ENCODE measurements at places on chromosomes 11 and 22.

DNA sequence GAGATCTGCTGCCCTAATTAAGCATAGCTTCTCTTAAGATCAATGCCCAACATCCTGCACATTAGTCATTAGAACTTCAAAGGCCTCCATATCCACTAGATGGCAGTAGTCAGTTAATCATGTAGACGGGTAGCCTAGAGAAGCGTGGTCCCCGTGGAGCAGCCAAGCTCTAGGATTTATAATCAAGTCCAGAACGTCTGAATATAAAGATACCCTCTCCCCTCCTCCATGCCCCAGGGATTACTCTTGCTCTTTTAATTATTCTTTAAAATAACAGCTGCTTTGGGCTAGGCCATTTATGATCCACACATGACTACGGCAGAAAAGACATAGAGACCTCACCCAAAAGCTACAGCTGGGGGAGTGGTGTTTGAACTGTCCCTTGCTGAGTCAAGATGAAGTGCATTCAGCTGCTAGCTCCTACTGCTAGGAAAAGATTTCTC is 327.6 kb upstream of the PLET1 start:
- DNase-seq = peak; percentile 33

DNA sequence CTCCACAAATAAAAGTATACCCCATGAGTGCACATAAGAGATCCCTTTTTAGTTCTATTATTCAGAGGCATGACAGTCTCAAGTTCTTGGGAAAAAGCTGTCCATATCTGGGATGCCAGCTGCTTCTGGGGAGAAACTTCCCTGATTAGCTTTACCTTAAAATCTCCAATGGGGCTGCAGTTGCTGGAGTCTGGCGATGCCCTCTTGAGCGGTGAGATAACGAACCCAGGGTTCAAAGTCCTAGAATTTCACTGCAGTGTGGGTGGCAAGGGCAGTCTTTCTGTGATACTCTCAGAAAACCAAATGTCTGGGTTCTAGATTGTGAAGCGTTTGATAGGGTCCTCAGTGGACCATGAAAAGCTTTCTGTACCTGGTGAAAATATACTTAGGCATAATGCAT is 7.4 kb upstream of the PRR33 start:
- no peak for DNase-seq

DNA sequence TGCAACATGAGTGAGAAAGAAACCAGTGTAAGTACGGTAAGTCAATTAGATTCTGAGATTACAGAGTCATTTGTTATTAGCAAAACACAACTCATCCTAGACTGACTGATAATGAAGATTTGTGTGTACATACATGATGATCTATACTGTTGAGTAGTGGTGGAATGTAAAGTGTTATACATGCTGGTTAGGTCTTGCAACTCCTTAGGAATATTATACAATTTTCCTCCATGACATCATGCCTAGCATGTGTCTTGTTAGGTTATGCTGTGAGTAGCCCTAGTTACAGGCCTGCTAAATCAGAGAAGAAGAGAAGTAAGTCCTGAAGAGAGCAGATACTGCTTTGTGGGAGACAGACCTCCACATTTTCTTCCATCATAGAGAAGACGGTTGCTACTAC is 880.6 kb downstream of the LUZP2 start:
- DNase-seq = no peak

- peak; percentile 1 for DNase-seq
Observed at GRCh38 chr11:2518111-2518982, 73.5 kb downstream of the KCNQ1 start.

DNA sequence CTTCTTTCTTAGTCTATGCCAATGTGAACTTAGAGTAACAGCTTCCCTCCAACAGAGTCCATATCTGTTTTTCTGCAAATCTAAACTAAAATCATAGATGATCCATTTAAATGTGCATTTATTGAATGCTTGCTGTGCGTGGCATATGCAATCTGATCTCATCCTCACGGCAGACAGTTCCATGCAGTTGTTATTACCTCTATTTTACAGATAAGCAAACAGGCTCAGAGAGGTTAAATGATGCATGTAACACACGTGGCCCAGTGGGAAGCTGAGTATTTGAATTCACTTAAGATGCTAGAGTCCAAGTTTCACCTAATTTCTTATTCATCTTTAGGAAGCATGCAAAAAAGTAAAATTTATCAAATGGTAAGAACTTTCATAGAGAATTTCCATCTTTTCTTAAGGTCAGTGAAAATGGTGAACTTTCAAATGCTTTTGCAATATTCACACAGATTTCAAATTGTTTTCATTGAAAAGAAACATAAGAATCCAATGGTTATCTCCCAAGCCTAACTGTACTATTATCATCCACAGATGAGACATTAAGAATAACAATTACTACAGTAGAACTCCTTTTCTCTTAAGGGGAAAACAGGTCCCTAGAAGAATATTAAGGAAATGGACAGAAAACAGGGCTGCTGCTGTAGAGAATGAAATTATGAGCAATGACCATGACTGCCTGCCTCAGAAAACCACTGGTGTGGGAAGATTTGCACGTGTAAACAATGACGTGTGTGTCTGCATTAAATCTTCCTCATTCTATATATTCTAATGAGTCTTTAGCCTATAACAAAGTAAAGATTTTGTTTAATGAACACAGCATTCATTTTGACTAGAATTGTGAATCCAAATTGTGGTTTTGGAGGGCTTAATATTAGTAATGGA is 1171.3 kb downstream of the LRRC4C start:
- no peak for DNase-seq

- DNase-seq = no peak
Observed at GRCh38 chr11:108368134-108368533, 99.2 kb downstream of the C11orf65 start.

DNA sequence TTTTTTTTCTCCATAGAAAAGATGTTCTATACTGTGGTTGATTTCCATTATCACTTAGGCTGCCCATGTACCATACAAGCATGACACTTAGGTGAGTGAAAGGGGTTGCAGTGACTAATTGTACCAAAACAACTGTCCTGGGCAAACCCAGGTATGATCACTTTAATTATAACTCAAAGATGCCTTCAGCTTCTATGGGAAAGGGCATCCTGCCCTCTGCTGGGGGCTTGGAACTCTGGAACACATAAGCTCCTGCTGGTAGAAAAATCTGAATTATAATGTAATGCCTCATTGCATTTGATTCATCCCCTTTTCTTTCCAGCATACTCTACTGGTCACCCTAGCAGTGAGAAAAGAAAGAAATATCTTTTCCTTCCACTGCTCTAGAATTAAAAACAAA is 206.3 kb downstream of the DDX10 start:
- DNase-seq = no peak

- DNase-seq = no peak
Observed at GRCh38 chr22:46526244-46526839, 11.1 kb downstream of the CELSR1 start.

DNA sequence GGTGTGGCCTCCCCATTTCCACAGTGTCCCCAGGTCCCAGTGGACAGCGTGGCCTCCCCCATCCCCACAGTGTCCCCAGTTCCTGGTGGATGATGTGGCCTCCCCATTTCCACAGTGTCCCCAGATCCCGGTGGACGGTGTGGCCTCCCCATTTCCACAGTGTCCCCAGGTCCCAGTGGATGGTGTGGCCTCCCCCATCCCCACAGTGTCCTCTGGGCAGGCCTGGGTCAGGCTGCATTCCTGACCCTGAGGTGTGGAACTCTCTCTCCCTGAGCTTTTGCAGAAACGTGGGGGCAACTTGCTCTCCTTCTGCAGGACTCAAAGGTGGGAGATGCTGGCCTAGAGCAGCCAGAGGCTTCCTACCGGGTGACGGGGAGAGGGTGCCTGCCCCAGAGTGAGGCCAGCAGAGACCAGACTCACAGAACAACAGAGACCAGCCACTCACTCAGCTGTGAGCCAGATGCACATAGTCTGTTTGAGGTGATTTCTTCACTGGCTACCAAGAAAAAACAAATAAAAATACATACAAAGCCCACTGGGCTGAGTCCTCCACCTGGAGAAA is 85.8 kb upstream of the FGF3 start:
- no peak for DNase-seq

DNA sequence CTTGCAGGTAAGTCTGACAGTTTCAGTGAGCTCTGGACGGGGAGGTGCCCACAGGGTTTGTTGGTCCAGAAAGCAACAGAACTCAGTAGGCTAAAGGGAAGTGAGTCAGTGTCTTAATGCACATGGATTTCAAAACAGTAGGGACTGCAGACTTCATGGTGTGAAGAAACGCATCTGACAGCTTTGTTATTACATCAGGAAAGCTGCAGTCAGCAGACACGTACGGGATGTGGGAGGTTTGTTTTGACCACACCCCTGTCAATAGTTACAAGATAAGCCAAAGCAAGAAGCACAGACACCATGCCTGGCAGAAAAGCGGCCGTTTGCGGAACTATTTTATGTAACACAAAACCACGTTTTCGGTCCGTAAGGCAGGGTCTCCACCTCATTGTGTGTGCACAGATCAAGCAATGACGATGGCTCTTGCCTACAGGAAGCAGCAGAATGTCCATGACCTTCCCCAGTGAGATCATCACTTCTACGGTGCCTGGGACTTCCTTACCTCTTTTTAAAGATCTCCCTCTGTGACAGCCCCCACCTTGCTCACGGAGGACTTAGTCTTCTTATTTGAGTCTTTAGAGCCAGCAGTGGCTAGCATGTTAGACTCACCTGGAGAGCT is 58.2 kb upstream of the FTH1 start:
- peak; percentile 60 for DNase-seq

- DNase-seq = no peak
Observed at GRCh38 chr22:41875531-41876270, 39.2 kb downstream of the SHISA8 start.

DNA sequence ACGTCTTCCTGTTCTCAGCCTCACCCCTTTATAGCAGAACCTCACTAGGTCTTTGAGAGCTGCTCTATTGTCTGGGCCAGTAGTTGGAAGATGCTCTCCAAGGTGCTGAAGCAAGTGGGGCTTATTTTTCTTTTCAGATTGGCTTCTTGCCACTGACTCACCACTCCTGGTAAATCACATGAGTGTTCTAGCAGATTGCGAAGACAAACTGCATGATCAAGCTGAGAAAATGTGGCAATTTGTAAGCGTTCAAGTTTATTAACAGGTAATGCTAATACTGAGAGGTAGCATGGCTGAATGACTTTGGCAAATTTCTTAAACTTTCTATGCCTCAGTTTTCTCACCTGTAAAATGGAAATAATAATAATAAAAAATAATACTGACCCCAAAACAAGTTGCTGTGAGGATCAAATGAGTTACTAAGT is 59.2 kb downstream of the CACNG2 start:
- DNase-seq = peak; percentile 32

GRCh38 chr22:44133901-44134571 is 46.7 kb upstream of the PARVG start:
- DNase-seq = no peak

DNA sequence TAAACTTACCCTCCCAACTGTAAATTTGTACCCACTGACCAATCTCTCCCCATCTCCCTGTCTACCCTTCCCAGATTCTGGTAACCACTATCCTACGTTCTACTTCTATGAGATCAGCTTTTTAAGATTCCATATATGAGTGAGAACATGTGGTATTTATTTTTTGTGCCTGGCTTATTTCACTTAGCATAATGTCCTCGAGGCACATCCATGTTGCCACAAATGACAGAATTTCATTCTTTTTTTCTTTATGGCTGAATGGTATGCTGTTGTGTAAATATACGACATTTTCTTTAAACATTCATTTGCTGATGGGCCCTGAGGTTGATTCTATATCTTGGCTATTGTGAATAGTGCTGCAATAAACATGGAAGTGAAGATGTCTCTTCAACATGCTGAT is 74.7 kb upstream of the RRM1 start:
- DNase-seq = no peak

- DNase-seq = no peak
Observed at GRCh38 chr11:107307991-107308390, 149.6 kb downstream of the CWF19L2 start.

DNA sequence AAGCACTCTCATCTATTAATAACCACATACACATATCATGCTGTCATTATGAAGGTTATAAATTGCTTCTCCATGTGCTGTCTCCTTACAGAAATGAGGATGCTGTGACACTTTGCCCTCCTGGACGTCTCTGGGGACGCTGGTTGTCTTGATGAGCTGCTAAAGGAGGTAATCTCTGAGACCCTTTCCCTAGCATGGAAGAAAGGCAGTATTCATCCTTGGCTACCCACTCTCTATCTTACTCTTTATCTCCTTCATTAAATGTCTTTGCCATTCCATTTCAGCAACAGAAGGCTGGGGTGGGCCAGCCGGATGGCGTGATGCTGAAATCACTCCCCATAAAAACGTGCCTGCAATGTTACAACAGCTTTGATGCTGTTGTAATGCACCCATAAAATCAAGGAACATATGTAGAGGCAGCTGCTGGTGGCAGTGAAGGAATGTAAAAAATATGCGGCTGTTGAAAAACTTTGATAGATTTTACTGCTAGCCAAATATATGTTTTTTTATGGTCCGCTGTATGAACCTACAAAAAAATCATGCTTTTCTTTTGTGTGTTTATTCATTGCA is 715.1 kb upstream of the API5 start:
- DNase-seq = no peak

GRCh38 chr22:19501897-19502447 is 22.2 kb downstream of the CLDN5 start:
- no peak for DNase-seq

DNA sequence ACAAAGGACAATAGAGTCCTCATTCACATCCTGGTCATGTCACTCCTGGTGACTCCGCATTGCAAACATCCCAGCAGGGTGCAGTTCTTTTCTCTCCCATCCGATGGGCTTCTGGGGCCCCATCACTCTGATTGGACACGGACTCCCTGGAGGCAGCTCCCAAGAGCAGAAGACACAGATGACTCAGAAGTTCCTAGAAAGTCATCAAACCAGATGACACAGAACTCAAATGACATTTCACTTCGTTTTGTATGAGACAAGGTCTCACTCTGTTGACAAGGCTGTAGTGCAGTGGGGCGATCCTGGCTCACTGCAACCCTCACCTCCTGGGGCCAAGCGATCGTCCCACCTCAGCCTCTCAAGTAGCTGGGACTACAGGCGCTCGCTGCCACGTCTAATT is 33.2 kb downstream of the ZNF195 start:
- DNase-seq = no peak

- DNase-seq = peak; percentile 10
Observed at GRCh38 chr22:34111210-34111824, 191.0 kb upstream of the LARGE1 start.

DNA sequence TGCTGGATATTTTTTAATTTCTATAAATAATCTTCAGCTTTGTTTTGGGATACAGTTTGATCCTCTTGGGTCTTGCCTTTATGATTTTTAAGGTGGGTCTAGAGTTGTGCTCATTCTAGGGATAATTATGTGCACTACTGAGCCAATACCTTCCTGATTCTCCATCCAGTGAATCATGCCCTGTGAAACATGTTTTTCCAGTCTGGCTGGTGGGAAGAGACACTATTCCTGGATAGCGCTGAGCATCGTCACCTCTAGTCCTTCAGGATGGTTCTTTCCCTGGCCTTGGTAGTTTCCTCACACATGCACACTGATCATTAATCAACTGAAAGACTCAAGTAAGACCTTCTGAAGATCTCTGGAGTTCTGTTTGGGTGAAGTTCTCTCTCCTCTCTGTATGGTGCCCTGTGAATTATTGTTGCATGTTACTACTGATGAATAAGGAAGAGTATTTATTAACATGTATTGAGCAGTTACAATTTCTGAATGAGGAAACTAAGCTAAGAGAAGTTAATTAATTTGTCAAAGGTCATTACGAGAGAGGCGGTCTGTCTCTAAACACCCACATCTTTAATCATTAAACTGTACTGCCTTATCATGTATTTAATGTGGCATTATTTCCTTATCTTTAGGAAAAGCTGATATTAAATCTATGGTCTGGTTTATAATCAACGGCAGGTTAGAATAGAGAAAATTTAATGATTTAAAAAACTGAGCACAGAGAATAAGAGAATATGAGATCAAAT is 39.1 kb upstream of the LIPT2 start:
- no peak for DNase-seq

- no peak for DNase-seq
Observed at GRCh38 chr11:118010738-118011461, 24.7 kb downstream of the IL10RA start.
